ENCODE measurements at places on chromosomes 13 and 19.

GRCh38 chr19:5627395-5627904 lies 4.6 kb downstream of the SAFB start:
- DNase-seq: no peak

DNA sequence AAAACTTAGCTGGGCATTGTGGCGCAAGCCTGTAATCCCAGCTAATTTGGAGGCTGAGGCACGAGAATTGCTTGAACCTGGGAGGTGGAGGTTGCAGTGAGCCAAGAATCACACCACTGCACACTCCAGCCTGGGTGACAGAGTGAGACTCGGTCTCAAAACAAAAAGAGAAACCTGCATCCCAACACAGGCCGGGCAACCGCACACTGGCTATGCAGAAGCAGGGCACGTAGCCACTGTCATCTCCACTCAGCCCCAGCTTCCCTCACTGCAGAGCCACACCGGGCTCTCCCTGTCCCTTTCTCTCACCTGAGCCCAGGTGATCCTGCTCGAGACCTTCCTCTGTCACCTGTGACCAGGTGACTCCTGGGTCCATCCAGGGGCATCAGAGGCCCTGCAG lies 11.7 kb downstream of the ELL start:
- DNase-seq: no peak

DNA sequence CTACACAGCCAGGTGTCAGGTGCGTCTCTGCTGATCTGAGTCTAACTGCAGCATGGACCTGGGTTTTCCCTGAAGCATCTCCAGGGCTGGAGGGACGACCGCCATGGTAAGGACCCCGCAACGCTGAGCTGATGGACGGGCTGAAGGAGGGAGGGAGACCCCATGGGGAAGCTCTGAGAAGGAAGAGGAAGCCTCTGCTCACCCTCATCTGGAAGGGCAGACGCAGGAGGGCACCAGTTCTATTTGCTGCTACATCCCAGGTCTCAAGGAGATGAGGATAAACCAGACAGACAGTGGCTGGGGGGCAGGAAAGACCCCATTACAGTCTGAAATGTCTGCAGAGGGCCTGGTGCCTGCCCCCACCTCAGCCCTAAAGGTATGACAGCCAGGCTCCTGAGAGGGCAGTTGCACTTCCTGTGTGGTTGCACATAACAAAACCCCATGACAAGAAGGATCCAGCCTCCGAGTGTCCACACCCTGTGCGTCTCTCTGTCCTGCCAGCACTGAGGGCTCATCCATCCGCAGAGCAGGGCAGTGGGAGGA lies at the start of gene LILRA2:
Gene LILRA2 (plus strand): TSS at position 461 of the 543 bp plus-strand sequence. CDS start 89 bp downstream, outside the sequence.
- DNase-seq: no peak

GRCh38 chr19:29006057-29006735 lies 206.8 kb downstream of the UQCRFS1 start:
- DNase-seq: no peak

GRCh38 chr13:96652506-96652905 lies 341.8 kb downstream of the OXGR1 start:
- DNase-seq: no peak

GRCh38 chr19:42628411-42629140 lies 33.9 kb upstream of the CEACAM8 start:
- DNase-seq: no peak

DNA sequence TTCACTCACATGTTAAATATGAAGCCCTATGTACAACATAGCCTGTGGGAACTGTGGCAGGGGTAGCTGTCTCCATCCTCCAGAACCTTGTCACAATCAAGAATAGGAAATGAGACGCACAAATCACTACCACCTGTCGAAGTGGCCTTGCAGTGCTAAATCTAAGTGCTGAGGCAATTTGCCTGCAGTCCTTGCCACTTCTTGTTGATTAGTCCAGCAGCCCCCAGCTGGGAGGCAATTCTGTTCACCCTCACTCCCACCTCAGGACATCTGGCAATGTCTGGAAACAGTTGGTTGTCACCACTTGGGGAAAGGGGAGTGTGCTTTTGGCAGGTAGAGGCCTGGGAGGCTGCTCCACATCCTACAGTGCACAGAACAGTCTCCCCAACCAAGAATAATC lies 10.7 kb downstream of the RFX2 start:
- DNase-seq: no peak

DNA sequence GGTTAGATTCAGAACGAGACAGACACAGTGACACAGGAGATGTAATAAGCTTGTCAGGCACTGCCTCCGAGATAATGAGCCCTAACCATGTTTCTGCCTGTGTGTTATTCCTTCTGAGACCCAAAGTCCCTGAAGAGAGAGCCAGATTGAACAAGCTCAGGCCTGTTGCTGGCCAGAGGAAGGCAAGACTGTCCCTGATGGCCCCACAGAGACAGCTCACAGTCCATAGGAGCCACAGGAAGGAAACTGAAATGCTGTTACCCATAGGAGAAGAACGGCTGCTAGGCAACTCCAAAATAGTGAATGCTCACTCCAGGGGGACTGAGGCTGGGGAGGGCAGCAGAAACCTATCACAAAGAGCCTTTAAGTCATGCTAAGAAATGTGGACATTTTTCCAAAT lies 31.8 kb upstream of the RFXAP start:
- no peak for DNase-seq

DNA sequence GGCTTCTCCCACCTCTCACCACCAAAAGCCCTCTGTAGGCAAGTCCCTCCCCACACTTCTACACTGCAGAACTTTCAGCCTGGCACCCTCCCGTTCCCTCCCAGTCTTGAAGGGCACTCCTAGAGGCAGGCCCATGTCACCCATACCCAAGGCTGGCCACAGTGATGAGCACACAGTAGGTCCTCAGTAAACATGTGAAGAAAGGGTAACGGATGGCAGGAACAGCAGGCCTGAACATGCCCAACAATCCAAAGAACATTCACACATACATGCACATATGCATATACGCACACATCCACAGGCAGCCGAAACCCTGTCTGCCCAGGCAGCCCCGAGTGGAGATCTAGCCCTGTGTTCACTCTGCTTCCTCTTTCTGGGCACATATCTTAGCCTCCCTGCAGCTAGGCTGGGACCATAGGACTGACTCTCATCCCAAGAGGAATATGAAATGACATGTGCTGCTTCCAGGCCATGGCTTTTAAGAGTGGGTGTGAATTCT lies 55.2 kb downstream of the CEBPG start:
- no peak for DNase-seq

DNA sequence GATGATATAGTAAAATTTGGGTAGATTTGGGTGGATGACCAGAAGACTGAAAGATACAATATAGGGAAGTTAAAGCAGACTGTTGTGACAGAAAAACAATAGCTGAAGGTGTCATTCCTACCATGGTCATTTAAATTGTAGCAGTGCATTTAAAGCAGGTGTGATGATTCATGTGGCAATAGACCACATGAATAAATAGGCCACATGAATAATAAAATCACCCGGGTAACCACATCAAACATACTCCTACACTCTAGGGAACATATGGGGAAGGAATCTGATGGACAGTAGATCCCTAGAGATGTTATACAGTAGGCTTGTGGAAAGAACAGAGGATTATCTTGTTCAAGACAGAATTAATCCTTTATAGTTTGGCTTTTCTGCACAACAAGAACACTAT lies 392.6 kb downstream of the SLITRK5 start:
- DNase-seq: no peak

DNA sequence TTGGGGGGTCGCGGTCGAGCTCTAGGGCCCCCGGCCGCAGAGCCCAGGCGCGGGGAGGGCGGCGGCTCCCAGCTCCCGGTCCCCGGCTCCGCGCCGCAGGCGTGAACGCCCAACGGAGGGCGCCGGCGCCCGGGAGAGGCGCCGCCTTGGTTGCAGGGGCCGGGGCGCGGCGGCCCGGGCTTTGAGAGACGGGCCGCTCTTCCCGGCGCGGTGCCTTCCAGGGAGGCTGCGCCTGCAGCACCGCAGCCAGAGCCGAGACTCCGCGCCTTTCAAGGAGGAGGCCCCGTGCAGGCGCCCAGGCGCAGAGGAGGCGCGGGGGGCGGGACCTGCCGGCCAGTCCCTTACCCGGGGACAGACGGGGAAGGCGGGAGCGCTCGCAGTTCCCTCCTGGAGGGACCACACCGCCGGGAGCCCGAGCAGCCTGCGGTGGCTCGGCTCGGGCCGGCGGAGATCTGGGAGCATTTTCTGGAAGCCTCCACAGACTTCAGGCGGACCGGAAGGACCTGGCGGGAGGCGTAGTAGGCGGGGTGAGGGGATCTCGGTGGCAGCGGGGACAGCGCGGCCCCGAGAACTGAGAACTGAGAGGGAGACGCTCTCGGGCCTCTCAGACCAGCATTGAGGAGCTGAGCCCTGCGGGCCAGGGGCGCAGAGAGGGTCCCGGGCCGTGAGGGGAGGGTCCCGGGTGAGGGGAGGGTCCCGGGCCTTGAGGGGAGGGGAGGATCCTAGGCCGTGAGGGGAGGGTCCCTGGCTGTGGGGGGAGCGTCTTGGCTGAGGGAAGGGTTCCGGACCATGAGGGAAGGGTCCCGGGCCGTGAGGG lies 25.5 kb upstream of the MCF2L start:
- DNase-seq: peak; percentile 20

DNA sequence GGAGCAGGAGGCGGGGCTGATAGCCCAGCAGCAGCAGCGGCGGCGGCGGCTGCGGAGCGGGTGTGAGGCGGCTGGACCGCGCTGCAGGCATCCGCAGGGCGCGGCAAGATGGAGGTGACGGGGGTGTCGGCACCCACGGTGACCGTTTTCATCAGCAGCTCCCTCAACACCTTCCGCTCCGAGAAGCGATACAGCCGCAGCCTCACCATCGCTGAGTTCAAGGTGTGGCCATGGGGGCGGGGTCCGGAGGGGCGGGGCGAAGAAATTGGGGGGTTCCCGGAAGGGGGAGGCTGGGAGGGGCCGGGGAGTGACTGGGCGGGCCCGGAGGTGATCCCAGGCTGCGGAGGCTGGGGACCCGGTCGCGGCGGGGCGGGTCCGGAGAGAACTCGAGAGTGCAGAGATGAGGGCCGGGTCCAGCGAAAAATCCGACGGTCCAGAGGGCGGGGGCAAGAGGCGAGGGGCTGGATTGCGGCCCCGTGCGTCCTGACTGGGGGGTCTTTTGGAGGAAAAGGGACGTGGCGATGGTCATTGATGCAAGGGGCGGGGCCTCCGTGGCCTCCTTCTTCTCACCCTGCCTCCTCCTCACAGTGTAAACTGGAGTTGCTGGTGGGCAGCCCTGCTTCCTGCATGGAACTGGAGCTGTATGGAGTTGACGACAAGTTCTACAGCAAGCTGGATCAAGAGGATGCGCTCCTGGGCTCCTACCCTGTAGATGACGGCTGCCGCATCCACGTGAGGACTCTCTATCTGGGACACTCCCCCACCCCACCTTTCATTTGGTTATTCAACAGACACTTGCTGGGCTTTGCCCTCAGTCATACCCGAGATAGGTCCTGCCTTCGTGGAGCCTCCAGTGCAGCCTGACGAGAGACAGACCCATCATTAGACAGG lies at the start of gene TBCB:
Gene TBCB (plus strand): TSS at position 16 of the 891 bp plus-strand sequence. CDS start 93 bp downstream, at position 109.
- peak; percentile 86 for DNase-seq

DNA sequence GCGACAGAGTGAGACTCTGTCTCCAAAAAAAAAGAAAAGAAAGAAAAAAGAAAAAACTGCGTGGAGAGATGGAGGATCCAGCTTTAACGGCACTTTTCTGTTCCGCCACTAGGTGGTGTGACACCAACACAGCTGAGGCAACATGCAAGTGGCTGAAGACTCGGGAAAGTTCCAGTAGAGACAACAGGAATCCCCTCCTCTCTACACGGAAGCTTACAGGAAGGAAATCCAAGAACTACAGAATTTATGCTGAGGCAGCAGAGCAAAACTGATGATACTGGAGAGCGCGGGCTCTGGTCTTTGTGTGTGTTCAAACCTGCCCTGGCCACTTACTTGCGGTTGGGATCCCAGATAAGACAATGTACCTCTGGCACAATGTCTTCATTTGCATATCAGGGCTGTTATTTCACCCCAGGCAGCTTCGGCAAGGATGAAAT lies 9.9 kb downstream of the RANBP3 start:
- peak; percentile 60 for DNase-seq

- DNase-seq: no peak
Observed at GRCh38 chr13:96825653-96826052, 168.6 kb downstream of the OXGR1 start.

- DNase-seq: peak; percentile 55
Observed at GRCh38 chr19:35644987-35645679, 3.0 kb upstream of the COX6B1 start.

DNA sequence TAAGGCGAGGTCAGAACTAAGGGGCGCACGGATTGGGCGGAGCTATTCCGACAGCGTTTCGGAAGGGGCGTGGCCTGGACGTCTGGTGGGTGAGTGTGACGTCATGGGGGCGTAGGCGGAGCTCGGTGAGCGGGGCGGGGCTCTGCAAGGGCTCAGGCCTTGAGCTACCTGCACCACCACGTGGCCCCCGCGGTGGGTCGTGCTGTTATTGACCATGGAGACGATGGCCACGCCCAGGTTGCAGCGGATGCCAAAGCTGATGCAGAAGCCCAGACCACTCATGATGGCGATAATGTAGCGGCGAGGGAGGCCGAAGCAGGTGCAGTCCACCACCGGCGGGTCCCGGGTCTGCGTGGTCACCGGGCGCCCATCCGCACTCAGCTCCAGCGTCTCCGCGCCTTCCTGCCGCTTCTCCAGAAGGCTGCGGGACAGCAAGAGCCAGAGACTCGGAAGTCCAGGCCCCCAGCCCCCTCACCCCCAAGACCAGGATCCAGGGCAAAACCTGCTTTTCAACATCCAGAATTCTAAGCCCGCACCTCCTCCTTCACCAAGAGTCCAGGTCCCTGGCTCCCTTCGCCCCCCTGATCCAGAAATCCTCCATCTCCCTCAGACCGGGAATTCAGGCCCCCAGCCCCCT lies 4.8 kb downstream of the SLC17A7 start:
- no peak for DNase-seq

DNA sequence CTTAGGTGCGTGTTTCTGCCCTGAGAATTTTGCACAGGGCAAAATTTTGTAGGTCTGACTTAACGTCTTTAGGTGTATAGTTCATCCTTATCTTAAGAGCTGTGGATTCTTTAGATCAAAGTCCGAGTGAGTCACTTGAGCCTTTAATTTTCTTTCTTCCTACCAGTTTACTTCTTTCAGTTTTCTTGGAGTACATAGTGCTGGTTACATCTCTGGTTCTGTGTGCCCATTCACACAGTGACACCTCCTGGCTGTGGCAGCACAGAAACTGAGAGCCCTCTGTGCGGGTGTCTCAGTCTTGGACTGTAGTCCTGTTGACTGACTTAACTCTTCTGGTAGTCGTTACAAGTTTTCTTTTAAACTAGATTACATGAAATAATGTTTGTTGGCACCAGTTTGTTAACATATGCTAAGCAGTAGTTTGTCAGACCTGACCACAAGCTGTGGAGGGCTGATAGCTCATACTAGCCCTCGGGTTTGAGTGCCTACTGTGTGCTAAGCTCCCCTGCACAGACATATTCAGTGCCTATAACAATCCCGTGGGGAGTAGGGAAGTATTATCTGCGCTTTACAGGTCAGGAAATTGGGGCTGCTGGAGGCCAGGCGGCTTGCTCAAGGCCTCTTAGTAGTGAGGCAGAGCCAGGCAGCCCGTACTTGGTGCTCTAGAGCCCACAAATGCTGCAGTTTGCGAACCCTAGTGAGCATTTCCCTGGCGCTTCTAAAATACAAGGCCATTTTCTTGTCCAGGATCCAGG lies 1.6 kb downstream of the GATAD2A start:
- peak; percentile 53 for DNase-seq

Measured in naive thymus-derived CD4-positive, alpha-beta T cell (primary cell).